ENCODE measurements at places on chromosomes 13 and 19. TPM values are rescaled to one million over a fixed set of nuclear protein-coding genes. Genes with fewer than 3 reads are reported as not detected.
A peak's percentile ranks its signal among the peaks of the same experiment; 100 is the strongest.

DNA sequence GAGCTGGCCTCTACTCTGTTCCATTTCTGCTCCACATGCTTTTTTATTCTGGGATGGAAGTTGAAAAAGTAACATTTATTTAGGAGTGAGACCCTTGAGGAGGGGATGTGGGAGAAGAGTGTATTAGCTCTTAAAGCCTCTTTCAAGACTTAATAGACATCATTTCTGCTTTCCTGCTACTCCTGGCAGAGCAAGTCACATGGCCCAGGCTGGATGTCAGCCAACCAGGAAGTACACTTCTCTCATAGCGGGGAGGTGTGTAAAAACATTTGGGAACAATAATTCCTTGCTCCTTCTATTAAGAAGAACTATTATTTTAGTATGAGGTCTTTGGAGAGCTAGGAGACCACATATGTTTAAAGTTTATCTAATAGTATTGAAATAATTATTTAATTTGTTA, 40.6 kb upstream of the FAM216B start:
- DNase-seq = no peak

- no peak for DNase-seq
Measured at GRCh38 chr19:9878511-9879196, 43.5 kb downstream of the PIN1 start.

DNA sequence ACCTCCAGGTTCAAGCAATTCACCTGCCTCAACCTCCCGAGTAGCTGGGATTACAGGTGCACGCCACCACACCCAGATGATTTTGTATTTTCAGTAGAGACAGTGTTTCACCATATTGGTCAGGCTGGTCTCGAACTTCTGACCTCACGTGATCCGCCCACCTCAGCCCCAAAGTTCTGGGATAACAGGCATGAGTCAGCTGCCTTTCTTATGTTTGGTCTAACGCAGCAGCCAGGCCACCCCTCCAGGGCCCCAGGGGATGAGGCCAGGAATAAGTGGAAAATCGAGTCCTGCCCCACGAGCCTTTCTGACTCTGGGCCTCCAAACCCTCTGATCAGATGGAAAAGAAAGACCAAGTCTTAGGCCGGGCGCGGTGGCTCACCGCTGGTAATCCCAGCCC, 44.5 kb downstream of the CERS4 start:
- DNase-seq = no peak

GRCh38 chr13:48221686-48222187, 11.3 kb upstream of the ITM2B start:
- DNase-seq = no peak

DNA sequence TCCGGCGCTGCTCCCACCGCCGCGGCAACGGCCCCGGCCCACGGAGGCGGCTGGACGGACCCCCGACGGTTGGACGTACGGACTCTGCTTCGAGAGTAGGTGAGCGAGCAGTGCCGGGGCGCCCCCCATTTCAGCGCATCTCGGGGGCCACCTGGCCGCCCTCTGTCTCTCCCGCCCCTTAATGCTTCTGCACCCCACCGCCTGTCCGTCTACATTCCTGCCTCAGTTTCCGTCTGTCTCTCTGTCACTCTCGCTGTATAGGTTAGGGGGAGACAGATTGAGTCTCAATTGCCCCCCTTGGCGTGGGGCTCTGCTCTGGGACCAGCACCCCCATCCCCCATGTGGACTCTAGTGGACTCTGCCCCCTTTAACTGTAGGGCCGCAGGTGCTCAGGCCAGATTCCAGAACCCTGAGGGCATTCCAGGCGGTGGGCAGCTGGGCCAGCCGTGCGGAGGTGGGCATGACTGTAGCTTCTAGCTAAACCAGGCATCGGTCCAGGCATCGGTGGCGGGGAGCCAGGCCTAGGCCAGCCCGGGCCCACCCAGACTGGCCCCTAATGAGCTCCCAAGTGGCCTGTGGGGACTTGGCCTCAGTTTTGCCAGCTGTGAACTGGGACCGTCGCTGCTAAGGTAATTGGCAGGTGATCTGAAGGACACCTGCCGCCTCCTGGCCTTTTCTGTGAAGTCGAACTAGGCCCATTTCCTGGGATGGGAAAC, 373 bp downstream of the TNFAIP8L1 start:
- DNase-seq = peak; percentile 18

DNA sequence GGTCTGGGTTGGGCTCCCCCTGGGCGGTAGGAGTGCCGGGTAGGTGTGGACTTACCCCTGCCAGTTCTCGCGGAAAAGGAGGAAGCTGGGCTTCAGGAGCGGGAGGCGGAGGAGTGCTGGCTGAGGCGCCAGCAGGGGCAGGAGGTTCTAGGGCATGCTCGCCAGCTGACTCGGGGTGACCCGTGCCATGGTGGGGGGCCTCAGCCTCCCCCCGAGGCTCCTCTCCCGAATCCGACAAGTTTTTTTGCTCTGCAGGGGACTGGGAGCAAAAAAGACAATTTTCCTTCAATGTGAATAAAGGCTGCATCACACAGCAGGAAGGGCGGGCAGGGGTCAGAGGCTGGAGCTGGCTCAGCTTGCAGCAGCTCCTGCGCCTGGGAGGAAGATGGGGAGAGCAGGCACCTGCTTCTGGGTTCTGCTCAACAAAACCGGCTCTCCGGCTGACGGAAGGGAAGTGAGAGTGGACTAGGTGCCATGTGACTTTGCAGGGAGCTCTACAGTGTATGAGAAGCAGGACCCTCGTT, 26.5 kb downstream of the RANBP3 start:
- no peak for DNase-seq

DNA sequence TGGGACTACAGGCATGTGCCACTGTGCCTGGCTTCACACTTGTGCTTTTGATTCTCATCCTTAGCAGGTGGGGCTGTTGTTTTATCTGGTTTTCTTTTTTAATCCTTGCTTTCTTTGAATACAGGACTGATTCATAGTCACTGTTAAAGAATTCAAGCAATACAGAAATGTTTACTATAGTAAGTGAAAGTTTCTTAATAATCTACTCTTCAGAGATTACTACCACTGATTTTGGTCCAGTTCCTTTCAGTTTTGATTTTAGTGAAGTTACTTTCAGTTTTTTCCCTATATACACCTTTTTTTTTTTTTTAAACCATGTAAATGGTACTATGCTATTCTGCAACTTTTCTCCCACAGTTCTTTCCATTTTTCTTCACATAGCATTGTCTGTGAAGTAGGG, 53.6 kb downstream of the GATAD2A start:
- DNase-seq = no peak

DNA sequence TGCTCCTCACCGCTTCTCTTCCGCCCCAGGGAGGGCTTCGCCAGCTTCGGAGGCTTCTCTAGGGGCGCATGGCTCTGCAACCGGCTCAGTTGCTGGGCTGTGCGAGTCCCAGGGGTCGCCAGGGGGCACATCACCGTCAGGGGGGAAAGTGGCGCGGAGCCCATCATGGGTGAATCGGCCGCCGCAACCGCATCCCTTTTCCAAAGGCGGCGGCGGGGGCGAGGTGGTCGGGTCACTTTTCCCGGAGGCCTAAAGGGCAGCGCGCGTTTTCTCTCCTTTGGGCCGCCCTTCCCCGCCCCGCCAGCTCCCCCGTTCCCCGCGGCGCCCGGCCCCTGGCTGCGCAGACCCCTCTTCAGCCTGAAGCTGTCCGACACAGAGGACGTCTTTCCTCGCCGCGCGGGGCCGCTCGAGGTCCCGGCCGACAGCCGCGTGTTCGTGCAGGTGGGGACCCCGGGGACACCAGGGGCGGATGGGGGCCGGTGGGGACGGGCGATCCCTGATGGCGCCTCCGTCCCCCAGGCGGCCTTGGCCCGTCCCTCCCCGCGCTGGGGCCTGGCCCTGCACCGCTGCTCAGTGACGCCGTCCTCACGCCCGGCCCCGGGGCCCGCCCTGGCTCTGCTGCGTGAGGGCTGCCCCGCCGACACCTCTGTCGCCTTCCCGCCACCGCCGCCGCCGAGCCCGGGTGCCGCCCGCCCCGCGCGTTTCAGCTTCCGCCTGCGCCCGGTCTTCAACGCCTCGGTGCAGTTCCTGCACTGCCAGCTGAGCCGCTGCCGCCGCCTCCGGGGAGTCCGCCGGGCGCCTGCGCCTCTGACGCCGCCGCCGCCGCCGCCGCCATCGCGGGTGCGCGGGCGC, 1.7 kb downstream of the TGFBR3L start:
- DNase-seq = peak; percentile 83

GRCh38 chr13:66200555-66200954, 1029.6 kb downstream of the PCDH9 start:
- DNase-seq = no peak

DNA sequence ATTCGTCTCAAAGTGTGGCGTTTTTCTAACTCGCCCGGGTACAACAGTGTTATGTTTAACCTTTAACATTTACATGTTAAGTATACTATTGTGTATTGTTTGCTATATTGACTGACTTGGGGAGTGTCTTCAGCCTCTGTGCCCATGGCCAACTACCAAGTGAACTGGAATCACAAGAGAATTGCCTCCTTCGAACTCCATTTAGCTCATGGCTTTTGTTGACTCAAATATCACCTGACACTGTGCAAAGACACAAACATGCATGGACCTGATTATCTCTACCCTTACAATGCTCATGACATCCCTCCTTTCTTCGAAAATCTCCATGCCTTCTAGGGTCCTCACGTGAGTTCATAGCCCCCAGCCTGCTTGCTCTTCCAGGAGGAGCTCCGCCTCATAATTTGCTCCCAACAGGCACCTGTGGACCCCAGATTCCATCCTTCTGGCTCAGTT, 704 bp downstream of the ZNF814 start:
- no peak for DNase-seq

GRCh38 chr13:33678084-33678483, 139.9 kb upstream of the RFC3 start:
- no peak for DNase-seq

GRCh38 chr13:24267274-24267673, 42.1 kb upstream of the C1QTNF9 start:
- DNase-seq = no peak

- DNase-seq = no peak
Measured at GRCh38 chr13:49527123-49527522, 31.4 kb downstream of the PHF11 start.

DNA sequence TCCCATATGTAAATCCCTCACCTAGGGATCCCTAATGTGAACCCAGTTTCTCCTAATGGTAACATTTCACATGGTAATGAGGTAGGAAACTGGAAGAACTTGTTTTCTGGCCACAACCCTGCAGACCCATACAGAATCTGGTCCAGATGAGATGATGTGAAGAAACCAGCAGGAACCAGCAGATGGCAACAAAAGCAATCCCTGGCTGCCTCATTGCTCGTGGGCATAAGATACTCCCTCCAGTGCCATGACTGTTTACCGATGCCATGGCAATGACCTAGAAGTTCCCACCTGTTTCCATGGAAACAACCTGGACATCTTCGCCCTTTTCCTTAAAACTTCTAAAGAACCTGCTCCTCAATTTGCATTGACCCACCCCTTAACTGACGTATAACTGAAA, 1.4 kb upstream of the CD209 start:
- DNase-seq = no peak

GRCh38 chr19:54448040-54448773, 792 bp upstream of the LENG8 start:
- no peak for DNase-seq

- no peak for DNase-seq
Measured at GRCh38 chr19:47084879-47085439, 28.6 kb downstream of the ZC3H4 start.

DNA sequence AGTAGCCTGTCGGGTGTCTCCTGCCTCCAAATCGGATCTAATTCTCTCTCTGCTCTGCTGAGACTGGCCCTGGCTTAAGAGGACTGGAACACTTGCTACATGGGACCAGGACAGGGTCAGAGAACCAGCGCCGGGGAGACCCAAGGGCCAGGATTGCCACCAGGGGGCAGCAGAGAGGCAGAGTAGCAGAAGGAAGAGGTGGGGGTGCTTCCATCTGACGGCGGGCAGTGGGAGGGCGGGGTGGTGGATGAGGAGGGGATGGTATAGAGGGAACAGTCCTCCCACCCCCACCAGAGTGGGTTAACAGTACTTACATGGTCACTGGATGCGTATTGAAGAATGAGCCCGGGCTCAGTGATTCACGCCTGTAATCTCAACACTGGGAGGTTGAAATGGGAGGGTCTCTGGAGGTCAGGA, 11.9 kb downstream of the SELENOW start:
- DNase-seq = peak; percentile 90

GRCh38 chr13:29835280-29836061, 14.9 kb downstream of the UBL3 start:
- DNase-seq = no peak

DNA sequence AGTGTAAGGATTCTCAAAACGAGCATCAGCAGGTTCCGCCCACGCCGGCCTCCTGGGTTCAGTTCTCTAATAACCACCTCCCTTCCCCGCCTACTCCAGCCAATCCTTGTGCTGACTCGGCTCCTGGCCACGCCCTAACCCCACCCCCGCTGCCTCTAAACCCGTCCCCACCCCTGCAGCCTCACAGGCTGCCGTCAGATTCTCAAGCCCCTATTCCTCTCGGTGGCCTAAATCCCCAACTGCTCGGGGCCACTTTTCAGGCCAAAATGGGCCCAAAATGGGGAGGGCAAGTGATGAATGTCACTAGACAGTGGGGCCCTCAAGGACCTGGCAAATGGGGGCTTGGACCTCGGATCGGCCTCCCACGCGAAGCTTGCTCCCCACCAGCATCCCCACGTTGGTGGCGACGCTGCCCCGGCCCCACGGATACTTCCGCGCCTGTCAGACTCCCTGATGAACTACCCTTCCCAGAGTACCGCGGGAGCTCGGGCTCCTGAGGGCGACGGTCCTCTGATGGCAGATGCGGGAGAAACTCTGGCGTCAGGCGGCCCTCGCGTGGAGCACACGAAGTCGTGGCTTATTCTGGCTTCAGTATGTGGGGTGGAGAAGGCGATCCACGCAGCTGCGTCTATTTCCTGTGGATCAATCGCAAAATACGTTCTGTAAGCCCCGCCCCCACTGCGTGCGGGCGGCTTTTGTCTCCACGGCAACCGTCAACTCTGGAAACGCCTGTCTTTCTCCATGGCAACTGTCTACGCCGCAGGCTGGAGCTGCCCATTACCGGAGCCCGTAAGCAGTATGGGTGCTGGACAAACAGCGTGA, 24.8 kb downstream of the ZNF473 start:
- peak; percentile 74 for DNase-seq

DNA sequence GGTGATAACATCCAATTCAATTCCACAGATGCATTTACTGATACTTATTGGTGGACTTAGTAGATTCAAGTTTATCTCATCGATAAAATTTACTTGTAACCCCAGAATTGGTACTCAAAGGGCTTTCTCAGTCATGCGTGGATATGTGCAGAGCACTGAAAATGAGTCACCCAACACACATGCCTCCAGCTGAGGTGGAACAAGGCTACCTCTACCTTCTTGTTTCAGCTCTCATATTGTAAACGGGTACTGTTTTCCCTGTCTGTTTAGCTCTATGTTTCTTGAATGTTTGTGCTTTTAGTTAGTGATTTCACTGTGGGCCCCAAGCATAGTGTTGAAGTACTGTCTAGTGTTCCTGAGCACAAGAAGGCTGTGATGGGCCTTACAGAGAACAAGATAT, 1.5 kb downstream of the LRRC63 start:
- peak; percentile 19 for DNase-seq

GRCh38 chr19:38658462-38659306, 11.2 kb downstream of the ACTN4 start:
- no peak for DNase-seq

The CACNG6 gene
- total RNA-seq = not detected

The MCEMP1 gene
- not detected for total RNA-seq

The RNF225 gene
- 0.58 TPM for total RNA-seq

The PRSS57 gene
- not detected for total RNA-seq

The ANKRD24 gene
- total RNA-seq = 4.1 TPM

The C19orf33 gene
- not detected for total RNA-seq

The SERPINE3 gene
- total RNA-seq = not detected

The APOE gene
- total RNA-seq = 2.1 TPM

The RXFP2 gene
- total RNA-seq = not detected

The MISP gene
- not detected for total RNA-seq

The FUT2 gene
- total RNA-seq = not detected

The PTH2 gene
- total RNA-seq = not detected

The PLEKHF1 gene
- total RNA-seq = 21.5 TPM

The IPO5 gene
- total RNA-seq = 154 TPM

The ZNF835 gene
- 0.53 TPM for total RNA-seq

Measured in activated T-cell treated with anti-CD3 and anti-CD28 coated beads, Interleukin-2, amount 50 U/mL, for 72 hours (primary cell).